ENCODE measurements at places on chromosomes 16 and 17.

DNA sequence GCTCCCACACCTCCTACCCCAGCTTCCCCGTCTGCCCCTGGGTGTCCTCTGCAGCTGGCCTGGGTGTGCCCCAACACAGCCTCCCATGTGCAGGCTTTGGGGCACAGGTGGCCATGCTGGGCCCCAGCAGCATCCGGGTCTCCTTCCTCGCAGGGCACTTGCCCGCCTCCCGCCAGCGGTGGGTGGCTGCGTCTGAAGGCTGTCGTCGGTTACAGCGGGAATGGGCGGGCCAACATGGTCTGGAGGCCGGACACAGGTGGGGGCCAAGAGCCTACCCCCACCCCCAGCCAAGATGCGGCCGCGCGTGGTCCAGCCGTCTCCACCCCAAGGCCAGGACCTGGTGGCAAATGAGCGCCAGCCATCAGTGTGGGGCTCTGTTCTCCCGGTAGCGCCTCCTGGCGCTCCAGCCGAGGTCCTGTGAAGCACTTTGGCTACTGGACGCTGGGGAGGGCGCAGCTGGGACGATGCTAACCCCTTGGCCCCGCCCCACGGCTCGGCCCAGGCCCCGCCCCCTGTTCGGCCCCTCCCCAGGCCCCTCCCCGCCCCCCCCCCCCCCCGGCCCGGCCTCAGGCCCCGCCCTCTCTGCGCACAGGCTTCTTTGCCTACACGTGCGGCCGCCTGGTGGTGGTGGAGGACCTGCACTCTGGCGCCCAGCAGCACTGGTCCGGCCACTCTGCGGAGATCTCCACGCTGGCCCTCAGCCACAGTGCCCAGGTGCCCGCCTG is 7.3 kb upstream of the RHOT2 start:
- peak; percentile 37 for DNase-seq
- no peaks in the 10 kb centered on the region for H3K27me3 ChIP-seq
- H3K27ac ChIP-seq, result no peak overlapping the region
- no peaks in the 10 kb centered on the region for H3K36me3 ChIP-seq
- no peak overlapping the region for H3K4me3 ChIP-seq

DNA sequence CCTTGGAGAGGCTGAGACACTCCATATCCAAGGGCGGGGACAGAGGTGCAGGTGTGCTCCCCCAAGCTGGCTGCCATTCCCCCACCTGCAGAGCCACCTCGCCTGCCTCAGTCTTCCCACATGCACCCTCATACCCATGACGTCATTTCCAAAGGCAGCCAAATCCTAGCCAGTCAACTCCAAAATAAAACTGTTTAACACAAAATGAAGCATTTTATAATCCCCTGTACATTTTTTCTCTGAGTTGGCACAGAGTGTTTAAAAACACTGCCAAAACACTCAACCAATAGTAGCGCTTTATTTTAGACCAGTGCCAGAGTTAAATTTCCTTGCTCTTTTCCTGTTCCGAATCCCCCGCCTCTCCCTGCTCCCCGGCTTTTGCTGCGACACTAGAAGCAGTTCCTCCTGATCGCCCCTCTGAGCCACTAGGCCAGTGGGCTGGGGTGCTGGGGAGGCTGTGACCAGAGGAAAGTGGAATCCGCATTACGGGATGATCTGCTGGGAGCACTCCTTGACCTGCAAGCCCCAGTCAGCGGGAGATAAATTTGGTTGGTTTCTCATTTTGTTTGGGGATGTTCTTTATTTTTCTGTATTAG is 139.5 kb downstream of the ZNF423 start:
- no peak overlapping the region for H3K27ac ChIP-seq
- H3K27me3 ChIP-seq, result no peaks in the 10 kb centered on the region
- no peak overlapping the region for H3K4me3 ChIP-seq
- H3K36me3 ChIP-seq, result no peaks in the 10 kb centered on the region
- no peaks in the 10 kb centered on the region for H3K4me1 ChIP-seq

DNA sequence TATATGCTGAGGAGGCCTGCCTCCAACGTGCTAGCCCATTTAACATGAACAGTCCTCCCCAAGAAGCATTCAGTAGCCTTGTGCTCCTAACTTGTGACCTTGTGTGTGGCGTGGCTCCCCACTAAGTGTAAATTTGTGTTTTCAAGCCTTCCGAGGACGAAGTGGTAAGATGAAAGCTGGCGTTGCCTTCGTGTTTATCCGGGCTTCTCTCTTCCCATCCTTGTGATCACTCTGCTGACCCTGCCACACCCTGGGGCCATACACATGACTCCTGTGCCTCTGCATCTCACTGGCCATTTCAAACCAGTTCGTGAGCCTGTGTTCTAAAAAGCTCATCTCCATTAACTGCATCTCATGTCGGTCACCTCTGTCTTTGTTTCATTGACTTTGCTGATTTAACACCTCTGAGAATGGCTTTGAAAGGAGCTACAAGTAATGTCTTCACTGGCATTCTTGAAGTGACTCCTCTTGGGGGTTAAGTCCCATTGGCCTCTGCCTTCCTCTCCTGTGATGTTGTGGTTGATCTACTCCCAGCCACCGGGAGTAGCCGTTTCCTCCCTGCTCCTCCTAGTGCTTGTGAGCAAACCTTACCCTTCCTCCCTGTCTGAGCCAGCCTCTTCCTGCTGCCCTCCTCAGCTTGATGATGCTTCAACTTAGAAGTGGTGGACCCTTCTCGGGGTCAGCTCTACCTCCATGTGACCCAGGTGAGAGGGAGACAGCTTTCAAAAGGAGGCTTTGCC is 27.4 kb upstream of the NAGLU start:
- peaks cover 16% of the 10 kb centered on the region for H3K36me3 ChIP-seq
- H3K27ac ChIP-seq, result no peak overlapping the region
- no peak overlapping the region for H3K4me3 ChIP-seq

DNA sequence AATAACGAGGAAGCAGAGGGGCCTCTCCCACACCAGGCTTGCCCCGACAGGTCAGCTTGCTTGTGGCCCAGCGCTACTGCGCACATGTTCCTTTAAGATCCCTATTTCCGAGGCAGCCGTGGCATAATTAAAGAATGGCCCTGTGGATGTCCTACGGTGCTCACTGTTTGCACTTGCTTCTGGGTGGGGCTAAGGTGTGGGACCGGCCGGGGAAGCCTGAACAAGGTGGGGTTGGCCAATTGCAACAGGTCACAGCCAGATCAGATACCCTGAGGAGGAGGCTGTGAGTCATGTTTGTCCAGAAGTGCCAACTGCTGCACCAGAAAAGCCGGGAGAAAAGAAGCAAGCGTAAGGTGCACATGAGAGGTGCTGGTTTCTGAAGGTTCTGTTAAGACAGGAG is 158.5 kb upstream of the CACNG5 start:
- no peaks in the 10 kb centered on the region for H3K4me1 ChIP-seq
- no peaks in the 10 kb centered on the region for H3K27me3 ChIP-seq
- no peak for DNase-seq
- no peaks in the 10 kb centered on the region for H3K36me3 ChIP-seq
